ENCODE measurements at places on chromosomes 5 and 9. TPM values are rescaled to one million over a fixed set of nuclear protein-coding genes. Genes with fewer than 3 reads are reported as not detected.

DNA sequence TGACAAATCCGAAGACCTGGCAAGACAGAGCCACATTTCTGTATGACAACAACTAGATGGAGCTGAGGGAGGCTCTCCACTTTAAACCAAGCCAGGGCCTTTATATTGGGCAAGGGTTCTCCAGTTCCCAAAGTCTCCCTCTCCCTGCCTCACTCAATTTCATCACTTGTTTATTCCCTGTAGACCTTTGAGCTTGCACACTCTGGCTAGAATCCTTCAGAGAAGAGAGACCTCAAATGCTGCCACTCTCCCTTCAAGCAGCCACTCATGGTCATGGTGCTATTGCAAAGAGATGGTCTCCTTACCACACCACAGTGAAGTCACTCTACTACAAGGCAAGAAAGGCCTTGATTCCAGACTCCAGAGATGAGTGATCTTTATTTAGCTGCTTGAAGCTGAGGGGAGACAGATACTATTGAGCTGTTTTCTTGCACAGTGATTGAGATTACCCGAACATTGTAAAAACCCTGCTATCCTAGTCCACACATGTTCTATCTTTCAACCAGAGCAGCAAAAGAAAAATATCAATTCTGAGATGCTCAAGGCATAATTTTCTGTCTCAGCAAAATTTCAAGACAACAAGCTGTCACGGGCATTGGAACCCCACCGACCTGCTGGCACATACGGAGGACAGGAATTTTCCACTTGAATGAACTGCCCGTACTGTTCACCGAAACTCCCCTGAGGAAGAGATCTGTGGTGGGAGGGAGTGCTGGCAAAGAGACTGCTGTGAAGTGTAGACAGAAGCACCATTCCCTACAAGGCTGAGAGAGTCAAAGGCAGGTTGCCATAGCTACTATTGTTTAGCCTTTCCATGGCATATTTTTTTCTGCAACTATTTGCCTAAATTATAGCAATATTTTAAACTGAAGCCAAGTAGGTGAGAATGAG lies 81.1 kb downstream of the CDO1 start:
- DNase-seq, result no peak

GRCh38 chr5:101159006-101159405 lies 255.9 kb upstream of the ST8SIA4 start:
- no peak for DNase-seq

GRCh38 chr5:102595332-102595731 lies 96.5 kb upstream of the SLCO6A1 start:
- no peak for DNase-seq

Gene PDLIM4
- 81.0 TPM for total RNA-seq

Gene MYOT
- total RNA-seq, result 16.3 TPM

Gene IFNB1
- total RNA-seq, result not detected

Gene FBN2
- total RNA-seq, result 0.68 TPM

Data from thoracic aorta (tissue), 2 donors.